ENCODE measurements at places on chromosomes 3 and 15. TPM values are rescaled to one million over a fixed set of nuclear protein-coding genes. Genes with fewer than 3 reads are reported as not detected.

DNA sequence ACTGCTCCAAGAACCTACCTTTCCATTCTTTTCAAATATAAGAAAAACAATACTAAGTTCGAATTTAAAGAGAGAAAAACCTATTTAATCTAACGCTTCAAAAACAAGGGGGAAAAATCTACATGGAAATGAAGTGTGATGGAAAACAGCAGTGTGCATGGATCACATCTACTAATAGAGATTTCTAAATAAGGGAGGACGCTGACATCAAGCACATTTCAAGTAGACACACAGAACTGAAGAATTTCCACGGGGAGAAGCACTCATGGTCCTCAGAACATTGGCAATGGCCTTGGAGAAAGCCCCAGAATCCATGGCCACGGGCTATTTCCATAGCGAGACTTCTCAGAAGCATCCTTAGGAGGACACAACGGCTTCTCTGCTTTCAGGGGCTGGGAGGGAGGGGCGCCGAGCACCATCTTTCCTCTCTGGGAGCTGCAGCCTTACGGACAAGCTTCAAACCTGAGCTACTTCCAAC is 1.0 kb downstream of the TASOR start:
- DNase-seq: no peak

GRCh38 chr3:186896875-186897274 is 33.5 kb upstream of the ST6GAL1 start:
- no peak for DNase-seq

VGLL3 gene
- total RNA-seq: 166 TPM

DNA sequence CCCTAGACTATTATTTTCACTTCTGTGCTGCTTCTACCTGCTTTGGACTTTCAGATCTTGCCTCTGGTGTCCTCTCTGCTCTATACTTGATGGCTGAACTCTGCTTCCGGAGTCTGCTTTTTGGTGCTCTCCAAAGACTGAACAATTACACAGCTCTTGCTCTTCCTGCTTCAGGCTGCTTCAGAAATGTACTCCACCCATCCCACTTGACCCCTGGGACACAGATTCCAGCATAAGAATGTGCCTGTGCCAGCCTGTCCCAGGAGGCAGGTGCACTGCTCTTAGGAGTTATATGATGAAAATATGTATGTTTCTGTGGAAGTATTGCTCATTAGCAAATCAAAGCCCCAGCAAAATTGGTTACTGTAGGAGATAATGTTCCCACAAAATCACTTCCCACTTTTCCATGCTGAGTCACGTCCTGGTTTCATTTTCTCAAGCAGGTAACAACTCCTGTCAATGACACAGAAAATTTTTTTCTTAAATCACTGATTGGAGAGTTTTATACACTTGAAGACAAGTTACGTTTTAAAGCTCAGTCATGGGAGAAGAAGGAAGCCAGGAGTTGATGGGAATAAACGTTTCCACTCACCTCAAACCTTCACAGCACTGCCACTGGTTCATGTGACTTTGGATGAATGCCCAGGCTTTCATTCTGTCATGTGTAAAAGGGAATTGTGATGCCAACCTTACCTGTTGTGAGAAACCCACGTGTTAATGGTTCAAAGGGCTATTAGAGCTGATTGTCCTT is 239.4 kb upstream of the ZPLD1 start:
- DNase-seq: no peak

GRCh38 chr15:62945063-62945462 is 97.5 kb upstream of the TPM1 start:
- no peak for DNase-seq

DNA sequence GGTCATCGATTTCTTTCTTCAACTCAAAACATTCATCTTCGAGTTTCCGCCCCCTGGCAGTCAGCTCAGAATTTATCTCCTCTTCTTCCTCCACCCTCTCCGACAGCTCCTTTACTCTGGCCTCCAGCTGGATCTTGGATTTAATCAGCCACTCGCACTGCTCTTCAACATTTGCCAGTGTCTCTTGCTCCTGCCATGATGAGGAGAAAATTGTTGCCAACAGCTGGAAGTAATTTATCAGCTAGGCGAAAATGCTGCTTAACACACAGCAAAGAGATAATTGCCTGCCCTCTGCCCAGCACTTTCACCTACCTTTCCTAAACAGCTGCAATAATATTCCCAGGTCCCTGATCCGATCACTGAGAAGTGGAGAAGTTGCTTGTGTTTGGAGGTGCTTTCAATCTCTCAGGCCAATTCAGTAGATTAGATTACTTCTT is 69.3 kb downstream of the MYH15 start:
- DNase-seq: no peak

PROS1 gene
- 1.6 TPM for total RNA-seq

DNA sequence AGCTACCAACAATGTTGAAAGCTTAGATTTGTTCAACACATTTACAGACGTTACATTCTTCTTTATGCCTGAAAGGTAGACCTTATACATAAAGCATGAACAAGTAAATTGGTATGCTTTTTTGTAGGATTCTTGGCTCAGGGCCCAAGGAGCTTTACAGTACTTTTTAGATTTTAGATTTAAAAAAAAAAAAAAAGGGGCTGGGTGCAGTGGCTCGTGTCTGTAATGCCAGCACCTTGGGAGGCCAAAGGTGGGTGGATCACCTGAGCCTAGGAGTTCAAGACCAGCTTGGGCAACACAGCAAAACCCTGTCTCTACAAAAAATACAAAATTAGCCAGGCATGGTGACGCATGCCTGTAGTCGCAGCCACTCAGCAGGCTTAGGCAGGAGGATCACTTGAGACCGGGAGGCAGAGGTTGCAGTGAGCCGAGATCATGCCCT is 39.7 kb downstream of the MEF2A start:
- DNase-seq: no peak

- DNase-seq: no peak
These were observed 8.0 kb downstream of the TLR9 start for GRCh38 chr3:52217409-52217805.

- DNase-seq: no peak
These were observed 3.3 kb downstream of the CAND2 start for GRCh38 chr3:12799525-12800440.

BOC gene
- 13.5 TPM for total RNA-seq

DNA sequence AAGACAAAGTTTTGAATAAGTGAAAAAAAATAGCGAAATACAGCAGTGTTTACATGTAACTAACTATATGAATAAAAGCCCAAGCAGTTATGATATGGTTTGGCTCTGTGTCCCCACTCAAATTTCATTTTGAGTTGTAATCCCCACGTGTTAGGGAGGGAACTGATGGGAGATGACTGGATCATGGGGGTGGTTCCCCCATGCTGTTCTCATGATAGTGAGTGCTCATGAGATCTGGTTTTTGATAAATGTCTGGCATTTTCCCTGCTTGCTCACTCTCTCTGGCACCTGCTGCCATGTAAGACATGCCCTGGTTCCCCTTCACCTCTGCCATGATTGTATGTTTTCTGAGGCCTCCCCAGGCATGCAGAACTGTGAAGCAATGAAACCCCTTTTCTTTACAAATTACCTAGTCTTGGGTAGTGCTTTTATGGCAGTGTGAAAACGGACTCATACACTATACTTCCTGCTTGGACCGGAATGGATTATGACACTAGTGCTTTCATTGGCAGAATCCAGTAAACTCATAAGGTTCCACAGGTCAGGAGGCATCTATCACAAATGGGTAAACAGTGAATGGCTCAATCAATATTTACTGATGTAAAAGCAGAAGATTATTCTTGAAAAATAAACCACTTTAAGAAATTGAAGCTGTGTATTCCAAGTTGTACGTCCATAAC is 192.1 kb downstream of the CBLB start:
- no peak for DNase-seq

DNA sequence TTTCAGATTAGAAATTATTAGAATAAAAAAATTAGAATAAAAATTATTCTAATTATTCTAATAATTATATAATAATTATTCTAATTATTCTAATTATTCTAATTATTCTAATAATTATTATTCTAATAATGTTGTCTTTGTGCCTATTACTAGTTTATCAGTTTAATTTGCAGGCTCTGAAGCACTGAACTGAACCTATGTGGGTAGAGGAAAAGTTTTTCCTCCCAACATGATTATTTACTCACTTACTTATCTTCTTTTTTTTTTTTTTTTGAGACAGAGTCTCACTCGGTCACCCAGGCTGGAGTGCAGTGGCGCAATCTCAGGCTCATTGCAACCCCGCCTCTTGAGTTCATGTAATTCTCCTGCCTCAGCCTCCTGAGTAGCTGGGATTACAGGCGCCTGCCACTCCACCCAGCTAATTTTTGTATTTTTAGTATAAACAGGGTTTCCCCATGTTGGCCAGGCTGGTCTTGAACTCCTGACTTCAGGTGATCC is 39.7 kb upstream of the C15orf39 start:
- DNase-seq: no peak

- DNase-seq: no peak
These were observed 3.5 kb upstream of the MUC4 start for GRCh38 chr3:195815169-195815771.

GPR62 gene
- not detected for total RNA-seq

DNA sequence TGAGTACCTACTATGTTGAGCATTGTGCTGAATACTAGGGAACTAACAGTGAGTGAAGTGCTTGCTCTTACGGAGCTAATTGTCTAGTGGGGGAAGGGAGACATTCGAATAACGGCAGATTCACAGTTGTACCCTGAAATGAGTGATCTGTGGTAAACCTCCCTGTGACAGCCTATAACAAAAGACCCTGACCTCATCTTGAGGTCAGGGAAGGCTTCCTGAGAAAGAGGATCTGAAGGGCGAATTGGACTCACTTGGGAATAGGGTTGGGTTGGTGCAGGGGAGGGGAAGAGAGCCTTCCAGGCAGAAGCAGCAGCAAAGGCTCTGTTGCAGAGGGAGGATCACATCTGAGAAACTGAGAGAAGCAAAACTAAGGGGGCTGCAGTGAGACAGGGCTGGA is 13.2 kb downstream of the HPS3 start:
- DNase-seq: no peak

CLDN16 gene
- total RNA-seq: not detected

DNA sequence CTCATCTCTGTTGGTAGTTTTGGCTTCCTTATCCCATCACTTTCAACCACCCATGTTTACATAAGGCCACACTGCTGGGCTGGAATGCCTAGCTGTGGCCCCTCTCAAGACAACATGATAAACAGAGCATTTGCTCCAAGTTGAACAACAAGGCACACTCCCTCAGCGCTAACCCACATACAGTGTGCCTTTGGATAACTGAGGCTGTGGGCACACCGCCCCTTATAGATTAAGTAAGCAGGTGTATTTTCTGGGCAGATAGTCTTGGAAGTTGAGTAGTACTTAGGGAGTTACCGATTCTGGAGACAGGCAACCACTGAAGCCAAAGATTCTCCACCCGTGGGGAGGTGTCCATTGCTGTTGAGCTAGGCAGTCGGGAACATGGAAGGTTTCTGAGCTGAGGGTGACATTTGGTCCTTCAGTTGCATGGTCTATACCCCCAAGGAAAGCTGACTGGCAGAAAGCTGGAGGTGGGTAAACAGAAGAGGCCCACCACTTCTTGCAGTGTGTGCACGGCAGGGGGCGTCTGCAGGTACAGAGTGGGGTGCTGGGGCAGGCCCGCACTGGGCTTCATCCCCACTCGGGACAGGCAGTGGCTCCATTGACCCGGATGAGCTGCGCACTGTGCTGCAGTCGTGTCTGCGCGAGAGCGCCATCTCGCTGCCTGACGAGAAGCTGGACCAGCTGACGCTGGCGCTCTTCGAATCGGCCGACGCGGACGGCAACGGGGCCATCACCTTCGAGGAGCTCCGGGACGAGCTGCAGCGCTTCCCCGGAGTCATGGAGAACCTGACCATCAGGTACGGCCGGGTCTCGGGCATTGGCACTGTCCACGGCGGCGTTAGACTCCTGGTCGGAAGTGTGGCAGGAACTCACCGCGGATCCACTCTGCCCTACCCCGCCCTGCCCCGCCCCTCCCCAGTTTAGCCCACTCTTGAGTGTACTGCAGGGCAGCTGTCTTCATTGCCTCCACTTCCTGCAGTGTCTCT is 16.8 kb downstream of the NOX5 start:
- DNase-seq: no peak

PPP1R14D gene
- total RNA-seq: not detected

DNA sequence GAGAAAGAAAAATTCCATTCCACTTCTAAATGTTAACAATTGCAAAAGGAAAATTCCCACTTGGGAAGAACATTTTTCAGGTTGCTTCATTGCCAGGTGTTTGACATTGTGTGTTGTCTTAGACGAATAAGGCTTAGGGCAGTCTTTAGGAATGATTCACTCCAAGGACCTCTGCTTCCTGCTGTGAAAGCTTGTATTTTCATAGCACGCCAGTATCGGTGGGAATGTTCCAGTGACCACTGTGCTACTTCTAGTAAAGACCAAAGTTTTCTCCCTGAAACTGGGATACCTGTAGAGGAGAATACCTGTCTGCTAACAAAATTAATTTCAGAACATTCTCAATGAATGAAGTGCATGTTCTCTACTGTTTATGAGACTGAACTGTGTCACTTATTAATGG is 64.1 kb downstream of the CDIN1 start:
- DNase-seq: peak; percentile 3

DNA sequence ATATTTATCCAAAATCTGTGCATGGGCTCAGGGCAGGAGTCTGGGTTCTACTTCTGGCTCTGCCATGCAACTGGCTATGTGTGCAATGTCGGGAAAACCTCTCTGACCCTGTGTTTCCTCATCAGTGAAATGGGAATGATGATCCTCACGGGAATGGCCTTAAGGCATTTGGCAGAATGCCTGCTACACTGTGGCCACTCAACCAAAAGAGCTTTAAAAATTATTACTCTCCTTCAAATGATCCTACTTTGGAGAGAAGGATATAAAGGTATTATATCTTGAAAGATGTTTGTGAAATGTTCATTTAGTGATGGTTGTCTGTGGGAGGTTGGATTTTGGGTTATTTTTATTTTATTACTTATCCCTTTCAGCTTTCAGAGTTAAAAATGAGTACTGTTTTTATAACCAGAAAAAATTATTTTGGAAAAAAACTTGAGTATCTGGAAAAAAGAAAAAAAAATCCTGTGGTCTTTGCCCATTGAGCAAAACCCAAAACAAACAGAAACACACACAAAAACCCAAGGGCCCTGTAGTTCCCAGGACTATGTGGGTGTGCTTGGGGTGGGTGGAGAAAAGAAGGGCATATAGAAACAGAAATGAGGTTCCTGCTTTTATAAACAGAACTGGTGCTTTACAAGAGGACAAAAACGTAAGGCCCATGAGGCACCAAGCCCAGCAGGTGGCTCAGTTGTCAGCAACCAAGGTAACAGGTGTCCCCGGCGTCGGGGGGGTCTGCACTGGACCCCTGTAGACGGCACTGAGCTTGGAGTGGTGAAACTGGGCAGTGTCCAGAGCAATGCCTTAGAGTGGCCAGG is 22.0 kb downstream of the RGMA start:
- no peak for DNase-seq

EFHB gene
- total RNA-seq: 0.27 TPM

- DNase-seq: no peak
These were observed 342.1 kb downstream of the OCA2 start for GRCh38 chr15:27757052-27757451.

IL17RE gene
- total RNA-seq: 0.65 TPM

EPHB1 gene
- total RNA-seq: 0.90 TPM

Data from HFFc6 (cell line).